Thyroid gland (tissue), 4 donors: ENCODE measurements at places on chromosomes 2 and 18. TPM values are rescaled to one million over a fixed set of nuclear protein-coding genes. Genes with fewer than 3 reads are reported as not detected.

Gene C2orf15
- 6.5 TPM for total RNA-seq

Gene DTYMK
- total RNA-seq, result 9.6 TPM

GRCh38 chr2:63058144-63058920 lies 7.7 kb downstream of the OTX1 start:
- DNase-seq, result no peak

DNA sequence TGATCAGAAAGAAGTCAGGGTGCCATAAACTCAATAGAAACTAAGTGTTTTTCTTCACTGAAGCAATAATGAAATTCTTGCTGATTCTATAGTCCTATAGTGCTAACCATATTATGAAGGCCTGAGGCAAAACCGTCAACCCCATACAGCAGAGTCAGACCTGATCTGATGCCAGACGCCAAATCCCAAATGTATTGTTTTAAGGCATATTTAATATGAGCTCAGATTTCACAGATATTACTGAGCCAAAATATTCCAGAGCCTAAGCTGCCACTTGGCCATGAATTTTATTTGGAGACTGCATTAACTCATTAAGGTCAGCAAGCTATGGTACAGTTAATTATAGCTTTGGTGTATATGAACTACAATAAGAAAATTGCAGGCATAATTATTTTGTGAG lies 53.4 kb downstream of the SCN1A start:
- DNase-seq, result no peak

DNA sequence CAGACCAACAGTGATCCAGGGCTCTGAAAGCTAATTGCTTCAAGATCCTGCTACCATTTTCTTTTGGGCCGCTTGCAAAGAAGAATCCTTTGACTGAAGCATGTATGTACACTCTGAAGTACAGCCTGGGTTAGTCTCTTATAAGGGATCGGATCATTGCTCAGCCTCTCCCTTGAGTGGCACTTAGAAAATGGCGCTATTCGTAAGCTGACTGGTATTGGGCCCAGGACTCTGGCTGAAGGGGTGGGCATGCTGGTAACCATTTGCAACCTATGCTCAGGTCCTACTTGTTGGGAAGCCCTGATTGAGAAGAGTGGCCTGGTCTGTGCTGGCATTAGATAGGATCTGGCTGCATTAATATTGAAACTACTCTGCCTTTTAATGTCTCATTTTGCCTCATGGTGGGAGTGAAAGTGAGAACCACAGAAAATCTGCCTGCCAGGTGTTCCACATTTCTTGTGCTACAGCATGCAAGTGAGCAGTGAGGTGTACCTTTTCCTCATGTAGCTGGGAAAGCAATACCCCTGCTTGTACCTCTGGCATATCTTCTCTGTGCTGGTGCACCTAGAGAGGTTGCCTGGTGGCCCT lies 661 bp upstream of the MGAT5 start:
- no peak for DNase-seq

GRCh38 chr2:151098841-151099240 lies 162.8 kb downstream of the RBM43 start:
- DNase-seq, result no peak

- DNase-seq, result no peak
Measured at GRCh38 chr2:46267616-46268015, 29.6 kb upstream of the EPAS1 start.
